ENCODE measurements at places on chromosomes 1 and 21. TPM values are rescaled to one million over a fixed set of nuclear protein-coding genes. Genes with fewer than 3 reads are reported as not detected.

Gene KCND3
- 6.9 TPM for total RNA-seq

Gene RGS1
- total RNA-seq, result 28.0 TPM

Gene ZFP69
- 6.2 TPM for total RNA-seq

Gene FAM72D
- total RNA-seq, result 0.52 TPM

Gene HAPLN2
- total RNA-seq, result not detected

Gene ASTN1
- 0.29 TPM for total RNA-seq

Gene SPATA1
- total RNA-seq, result 0.26 TPM

Gene F5
- under 0.01 TPM for total RNA-seq

Gene LDLRAP1
- 26.6 TPM for total RNA-seq

GRCh38 chr1:225843426-225843795, 33.5 kb downstream of the EPHX1 start:
- no peak for DNase-seq

- no peak for DNase-seq
Measured at GRCh38 chr1:186999506-186999905, 170.8 kb downstream of the PLA2G4A start.

- DNase-seq, result peak; percentile 86
Measured at GRCh38 chr1:24720152-24720551, 25.1 kb upstream of the CLIC4 start.

DNA sequence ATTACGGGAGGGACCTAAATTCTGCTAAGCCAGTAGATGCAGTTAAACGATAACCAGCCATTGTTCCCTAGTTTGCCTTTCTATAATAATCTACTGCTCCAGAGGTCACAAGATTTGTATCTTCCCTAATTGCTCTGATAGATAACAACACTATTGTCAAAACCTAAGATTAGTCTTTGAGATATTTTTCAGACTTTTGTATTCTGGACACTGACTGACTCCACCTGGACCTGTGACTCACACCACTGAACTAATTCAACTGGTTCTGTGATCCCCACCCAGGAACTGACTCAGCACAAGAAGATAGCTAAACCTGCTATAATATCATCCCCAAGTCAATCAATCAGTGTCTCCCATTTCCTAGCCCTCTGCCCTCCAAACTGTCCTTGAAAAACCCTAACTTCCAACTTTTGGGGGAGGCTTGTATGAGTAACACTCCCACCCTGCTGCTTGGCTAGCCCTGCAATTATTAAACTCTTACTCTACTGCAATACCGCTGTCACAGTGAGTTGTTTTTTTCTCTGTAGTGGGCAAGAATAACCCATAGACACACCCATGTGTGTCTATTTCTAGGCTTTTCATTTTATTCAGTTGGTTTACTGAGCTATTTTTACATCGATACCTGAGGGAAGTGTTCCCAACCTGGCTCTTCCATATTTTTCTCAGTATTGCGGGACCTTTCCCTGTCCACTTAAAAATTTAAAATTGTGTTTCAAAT, 11.2 kb downstream of the KIFAP3 start:
- no peak for DNase-seq

- DNase-seq, result no peak
Measured at GRCh38 chr1:196677781-196678509, 26.1 kb downstream of the CFH start.

DNA sequence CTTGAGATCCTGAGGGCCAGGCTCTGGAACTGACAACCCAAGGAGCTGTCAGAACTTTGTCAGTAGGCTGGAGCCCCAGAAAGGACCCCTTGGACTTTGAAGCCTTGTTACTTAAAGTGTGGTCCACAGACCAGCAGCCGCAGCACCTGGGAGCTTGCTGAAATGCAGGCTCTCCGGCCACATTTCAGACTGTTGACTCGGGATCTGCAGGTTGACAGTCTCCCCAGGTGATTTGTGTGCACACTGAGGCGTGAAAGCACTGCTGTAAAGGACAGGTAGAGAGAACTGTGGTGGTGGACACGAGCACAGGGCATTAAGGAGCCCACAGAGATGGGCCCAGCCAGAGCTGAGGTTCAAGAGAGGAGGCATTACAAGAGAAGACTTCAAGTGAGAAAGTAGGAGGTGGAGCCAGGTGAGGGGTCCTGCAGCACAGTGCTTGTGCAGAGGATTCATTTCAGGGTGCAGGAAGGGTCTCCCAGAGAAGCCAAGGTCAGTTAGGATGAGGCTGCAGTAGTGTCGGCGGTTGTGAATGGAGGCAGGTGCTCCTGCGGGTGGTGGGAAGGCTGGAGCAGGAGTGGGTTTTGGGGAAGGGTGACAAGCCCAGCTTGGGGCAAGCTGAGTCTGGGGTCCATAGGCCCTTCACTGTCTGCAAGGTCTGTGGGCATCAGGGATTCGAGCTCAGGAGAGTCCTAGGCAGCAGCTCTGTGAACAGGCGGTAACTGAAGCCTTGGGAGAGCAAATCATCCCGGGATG, 4.6 kb downstream of the HYI start:
- DNase-seq, result no peak

DNA sequence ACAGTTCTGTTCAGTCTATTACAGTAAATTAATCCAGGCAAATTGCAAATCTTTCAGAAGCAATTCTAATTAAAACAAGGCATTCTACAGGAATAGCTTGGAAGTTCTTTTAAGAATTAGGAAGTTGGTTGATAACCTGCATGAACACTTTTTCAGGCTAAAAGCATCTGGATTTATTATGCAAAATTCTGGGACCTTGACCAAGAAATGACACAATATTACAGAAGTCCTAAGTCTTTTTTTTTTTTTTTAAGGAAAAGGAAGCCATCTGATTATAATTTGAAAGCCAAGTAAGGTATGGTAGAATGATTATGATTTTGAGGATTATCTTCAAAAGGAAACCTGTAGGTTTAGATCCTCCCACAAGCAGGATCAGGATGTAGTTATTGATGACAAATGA, 74.7 kb upstream of the KCNK2 start:
- no peak for DNase-seq

- no peak for DNase-seq
Measured at GRCh38 chr1:235776396-235776795, 90.3 kb downstream of the LYST start.

- DNase-seq, result peak; percentile 24
Measured at GRCh38 chr1:110672001-110672752, 2.6 kb downstream of the KCNA3 start.

- no peak for DNase-seq
Measured at GRCh38 chr1:180920702-180921101, 8.0 kb downstream of the KIAA1614 start.

DNA sequence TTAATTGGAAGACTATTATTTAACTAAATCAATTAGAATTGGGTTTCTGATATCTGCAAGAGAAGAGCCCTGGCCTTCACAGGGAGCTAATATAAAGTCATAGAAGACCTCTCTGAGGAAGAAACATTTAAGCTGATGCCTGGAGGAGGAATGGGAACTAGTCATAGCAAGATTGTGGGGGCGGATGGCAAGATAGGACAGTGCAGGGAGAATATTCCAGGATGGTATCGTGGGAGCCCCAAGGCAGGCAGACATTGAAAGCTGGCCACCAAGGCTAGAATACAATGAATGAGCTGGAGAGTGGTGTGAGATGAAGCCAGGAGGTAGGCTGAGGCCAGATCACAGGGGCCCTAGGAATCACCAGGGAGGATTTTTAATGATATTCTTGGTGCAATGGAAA, 20.8 kb upstream of the MYSM1 start:
- DNase-seq, result no peak

DNA sequence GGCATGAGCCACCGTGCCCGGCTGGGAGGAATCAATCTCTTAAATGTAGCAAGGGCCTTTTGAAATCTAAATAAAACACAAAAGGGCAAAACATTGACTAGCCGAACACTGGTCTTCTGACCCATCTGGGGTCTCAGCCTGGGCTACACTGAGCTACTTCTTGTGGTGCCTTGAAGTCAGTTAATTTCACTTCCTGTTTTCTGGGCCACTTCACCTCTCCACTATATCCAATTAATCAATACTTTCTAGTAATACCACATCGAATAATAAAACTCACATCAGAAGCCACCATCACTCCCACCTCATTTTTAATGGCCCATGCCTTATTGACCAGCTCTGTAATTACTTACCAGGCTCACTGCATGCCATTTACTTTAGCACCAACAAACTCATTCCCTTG, 138.0 kb upstream of the SAMSN1 start:
- no peak for DNase-seq

GRCh38 chr1:219507437-219507836, 105.5 kb downstream of the ZC3H11B start:
- no peak for DNase-seq

DNA sequence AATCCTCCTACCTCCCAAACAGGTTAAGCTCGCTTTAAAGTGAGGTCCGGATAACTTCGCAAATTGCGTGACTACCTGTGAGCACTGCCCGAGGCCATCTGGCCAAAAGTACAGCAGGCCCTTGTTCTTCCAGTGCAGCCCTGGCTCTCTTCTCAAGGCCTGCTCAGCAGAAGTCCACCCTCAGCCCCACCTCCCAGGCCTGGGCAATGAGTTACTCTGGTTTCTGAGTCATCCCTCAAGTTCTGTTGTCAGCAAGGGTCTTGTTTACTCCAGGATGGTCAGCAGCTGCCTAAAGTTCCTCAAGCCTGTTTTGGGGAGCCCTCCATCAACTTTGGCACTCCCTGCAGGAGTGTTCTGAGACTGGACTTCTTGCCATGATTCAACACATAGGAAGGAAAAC, 101.7 kb downstream of the BCAR3 start:
- peak; percentile 76 for DNase-seq

- DNase-seq, result peak; percentile 66
Measured at GRCh38 chr1:145956781-145957442, 905 bp downstream of the LIX1L start.

- DNase-seq, result no peak
Measured at GRCh38 chr1:235149824-235150223, 11.2 kb downstream of the RBM34 start.

GRCh38 chr1:82697965-82698364, 897.2 kb downstream of the ADGRL2 start:
- DNase-seq, result no peak

DNA sequence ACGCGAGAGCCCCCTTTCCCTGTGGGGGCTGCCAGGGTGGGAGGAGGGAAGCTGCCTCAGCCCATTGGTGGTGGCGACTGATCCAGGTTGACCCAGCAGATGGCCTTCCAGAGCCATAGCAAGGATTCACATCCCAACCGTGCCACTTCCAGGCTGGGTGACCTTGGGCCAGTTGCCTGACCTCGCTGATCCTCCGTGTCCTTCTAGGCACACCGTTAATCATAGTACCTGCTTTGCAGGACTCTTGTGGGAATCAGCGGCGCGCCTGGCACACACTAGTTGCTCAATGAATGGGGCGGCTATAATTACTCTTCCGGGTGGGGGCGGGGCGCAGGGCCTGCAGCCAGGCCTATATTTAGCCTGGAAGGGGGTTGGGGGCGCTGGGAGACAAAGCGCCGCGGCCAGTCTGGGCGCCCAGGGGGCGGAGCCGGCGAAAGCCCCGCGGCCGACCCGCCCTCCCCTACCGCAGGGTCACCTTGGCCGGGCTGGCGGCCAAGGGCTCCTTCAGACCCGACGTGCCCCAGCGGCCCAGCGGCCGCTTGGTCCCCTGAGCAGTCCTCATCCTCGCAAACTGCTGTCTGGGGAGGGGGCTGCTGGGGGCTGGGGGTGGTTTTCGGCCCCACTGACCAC, 5.1 kb downstream of the HSPB7 start:
- peak; percentile 79 for DNase-seq

DNA sequence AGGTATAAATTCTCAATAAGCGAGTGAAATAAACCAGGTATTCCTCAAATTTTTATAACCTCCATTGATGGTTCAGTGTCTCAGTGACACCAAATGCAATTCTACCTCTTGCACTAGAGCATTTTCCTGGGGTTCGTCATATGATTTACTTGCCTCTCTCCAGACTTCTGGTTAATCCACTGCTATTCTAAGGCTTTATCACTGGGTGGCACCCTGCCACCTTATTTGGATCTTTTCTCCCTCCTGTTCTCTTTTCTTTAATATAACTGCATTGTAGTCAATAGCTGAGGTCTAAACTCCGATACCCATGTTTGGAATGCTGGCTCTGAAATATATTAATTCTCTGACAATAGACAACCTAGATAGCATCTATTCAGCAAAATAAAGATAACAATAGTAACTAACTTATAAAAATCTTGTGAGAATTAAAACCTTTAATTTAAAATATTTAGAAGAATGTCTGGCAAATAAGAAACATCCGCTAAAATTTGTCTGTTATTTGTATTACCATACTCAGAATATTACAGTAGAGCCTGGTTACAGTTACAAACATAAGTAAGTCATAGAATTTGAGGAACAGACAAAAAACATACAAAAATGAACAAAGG, 436.4 kb downstream of the PLA2G4A start:
- no peak for DNase-seq

GRCh38 chr1:156664767-156665411, 12.3 kb downstream of the NES start:
- DNase-seq, result peak; percentile 42
